ENCODE measurements at places on chromosomes 3 and 15.

GRCh38 chr15:89208256-89208655 is 13.1 kb downstream of the RLBP1 start:
- DNase-seq: no peak

GRCh38 chr3:163543662-163544061 is 1534.6 kb downstream of the SI start:
- no peak for DNase-seq

DNA sequence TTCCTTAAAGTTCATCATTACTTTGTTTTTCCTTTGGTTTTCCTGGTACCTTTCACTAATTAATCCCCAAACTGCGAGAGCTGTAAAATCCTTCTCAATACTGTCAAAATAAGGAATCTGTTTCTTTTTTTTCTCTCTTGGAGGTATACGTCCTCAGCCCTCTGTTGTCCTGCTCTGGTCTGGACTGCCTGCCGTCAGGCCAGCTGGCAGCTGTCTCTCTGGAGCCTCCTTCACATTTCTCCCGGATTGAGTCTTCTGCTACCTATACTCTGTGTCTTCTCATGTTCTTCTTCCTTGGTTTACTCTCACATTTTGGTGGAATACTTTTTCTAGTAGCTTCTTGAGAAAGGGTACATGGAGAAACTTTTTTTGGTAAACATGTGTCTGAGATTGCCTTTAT is 13.8 kb downstream of the TATDN2 start:
- no peak for DNase-seq

- DNase-seq: no peak
Observed at GRCh38 chr3:141227752-141228151, 3.9 kb upstream of the PXYLP1 start.

DNA sequence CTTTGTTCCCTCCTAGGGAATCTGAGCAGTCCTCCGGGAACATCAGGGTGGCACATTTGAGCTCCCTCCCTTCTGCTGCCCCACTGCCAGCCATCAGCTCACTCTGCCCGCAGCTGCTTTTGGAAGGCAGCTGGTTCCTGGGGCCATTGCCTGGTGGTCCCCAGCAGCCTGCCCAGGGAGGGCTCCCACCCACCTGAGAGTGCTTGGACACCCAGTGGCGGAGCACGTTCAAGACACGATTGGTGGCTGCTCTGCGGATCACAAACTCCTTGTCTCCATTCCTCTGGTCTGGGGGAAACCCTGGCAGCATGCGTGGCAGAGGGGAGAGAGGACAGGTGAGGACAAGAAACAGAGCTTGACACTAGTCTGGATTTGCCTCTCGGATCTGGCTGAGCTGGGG is 53.7 kb upstream of the CTSH start:
- no peak for DNase-seq

- no peak for DNase-seq
Observed at GRCh38 chr15:95804484-95804883, 526.0 kb upstream of the NR2F2 start.

GRCh38 chr3:111237946-111238345 is 166.3 kb downstream of the NECTIN3 start:
- no peak for DNase-seq

DNA sequence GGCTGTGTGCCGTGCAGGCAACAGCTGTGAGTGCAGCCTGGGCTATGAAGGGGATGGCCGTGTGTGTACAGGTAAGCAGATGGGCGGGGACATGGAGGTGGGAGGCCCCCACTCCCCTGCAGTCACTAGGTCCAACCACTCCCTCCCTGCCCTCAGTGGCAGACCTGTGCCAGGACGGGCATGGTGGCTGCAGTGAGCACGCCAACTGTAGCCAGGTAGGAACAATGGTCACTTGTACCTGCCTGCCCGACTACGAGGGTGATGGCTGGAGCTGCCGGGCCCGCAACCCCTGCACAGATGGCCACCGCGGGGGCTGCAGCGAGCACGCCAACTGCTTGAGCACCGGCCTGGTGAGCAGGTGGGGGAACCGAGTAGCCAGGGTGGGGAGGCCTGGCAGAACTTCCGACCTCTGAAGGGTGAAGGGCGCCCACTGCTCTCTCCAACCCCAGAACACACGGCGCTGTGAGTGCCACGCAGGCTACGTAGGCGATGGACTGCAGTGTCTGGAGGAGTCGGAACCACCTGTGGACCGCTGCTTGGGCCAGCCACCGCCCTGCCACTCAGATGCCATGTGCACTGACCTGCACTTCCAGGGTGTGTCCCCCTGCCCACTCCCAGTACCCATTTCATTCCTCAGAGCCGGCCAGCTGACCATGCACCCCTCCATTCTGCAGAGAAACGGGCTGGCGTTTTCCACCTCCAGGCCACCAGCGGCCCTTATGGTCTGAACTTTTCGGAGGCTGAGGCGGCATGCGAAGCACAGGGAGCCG is 11.6 kb downstream of the NT5DC2 start:
- no peak for DNase-seq

GRCh38 chr3:100412912-100413590 is 11.7 kb downstream of the LNP1 start:
- no peak for DNase-seq

- no peak for DNase-seq
Observed at GRCh38 chr15:66004618-66005262, 135.4 kb downstream of the RAB11A start.

All from CD4-positive, alpha-beta T cell treated with Interferon alpha-2 for 1 hour (primary cell).